ENCODE measurements at places on chromosomes 3 and 15.
A peak's percentile ranks its signal among the peaks of the same experiment; 100 is the strongest.

DNA sequence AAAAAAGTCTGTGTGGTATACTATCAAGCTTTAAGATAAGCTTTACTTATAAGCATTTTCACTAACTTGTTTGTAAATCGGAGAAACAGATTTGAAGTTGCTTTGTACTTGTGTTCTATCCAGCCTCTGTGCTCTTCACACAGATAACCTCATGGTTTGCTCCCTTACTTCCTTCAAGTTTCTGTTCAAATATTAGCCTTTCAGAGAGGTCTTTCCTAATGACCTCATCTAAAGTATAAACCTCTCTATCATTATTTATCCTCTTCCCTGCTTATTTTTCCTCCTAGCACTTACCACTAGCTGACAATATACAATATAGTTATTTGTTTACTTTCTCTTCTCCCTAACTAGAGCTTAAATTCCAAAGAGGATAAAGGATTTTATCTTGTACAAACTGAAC, 180.0 kb downstream of the CBLB start:
- DNase-seq: no peak

DNA sequence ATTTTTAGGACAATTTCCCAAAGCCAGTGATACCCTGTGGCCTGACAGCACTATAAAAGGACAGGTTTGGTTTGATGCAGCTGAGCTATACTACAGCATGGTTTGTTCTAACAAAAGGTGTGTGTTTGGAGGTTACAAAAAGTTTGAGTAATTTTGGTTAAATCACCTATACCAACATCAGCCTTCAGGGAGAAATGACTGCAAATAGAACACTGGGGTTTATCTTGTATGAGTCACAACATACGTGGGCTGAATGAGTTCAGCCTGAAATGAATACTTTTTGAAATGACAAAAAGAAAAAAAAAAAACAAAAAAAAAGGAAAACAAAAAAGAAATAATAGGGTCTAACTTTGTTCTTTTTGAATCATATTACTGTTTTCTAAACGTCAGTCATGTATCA, 345.7 kb downstream of the CNTN3 start:
- DNase-seq: no peak

DNA sequence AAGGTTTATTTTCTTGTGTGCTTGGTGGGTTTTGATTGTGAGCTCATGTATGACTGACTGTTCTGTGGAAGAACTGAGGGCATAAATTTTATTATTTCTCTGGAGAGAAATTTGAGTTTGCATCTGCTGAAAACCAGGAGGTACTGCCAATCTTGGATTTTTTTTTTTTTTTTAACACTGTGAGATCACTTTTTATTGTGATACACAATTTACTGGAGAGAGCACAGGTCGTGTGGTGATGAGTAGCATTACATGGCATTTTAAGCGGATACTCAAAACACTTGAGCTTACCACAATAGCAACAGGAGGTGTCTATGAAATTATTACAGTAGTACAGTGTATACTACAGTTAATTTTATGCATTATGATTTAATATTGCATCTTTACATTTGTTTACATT, 237.4 kb downstream of the MFSD1 start:
- no peak for DNase-seq

GRCh38 chr15:80694611-80695098, 455 bp upstream of the ABHD17C start:
- DNase-seq: peak; percentile 8

DNA sequence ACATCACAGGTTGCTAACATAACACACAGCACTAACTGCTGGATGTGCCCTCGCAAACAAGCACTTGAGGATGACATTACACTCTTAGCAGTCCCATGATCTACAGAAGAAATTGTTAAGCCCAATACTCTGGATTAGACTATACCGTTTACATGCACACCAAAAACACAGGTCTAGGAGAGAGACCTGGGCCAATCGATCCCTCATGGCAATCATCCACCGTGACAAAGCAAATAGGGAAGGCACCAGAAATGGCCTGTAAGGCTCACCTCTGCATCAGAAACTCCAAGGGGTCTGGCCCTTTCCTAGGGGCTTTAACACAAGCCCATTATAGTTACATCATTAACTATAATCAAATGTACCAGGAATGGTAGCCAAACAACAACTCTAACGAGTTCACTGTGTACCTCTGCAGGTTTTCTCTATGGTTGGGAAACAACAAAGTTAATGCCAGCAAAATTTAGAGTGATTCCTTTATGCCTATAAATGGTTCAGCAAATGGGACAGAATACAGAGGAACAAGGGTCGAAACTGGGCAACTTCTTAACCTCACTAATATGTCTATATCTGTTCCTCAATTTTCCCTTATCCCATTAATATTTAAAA, 18.5 kb downstream of the TRANK1 start:
- DNase-seq: no peak

DNA sequence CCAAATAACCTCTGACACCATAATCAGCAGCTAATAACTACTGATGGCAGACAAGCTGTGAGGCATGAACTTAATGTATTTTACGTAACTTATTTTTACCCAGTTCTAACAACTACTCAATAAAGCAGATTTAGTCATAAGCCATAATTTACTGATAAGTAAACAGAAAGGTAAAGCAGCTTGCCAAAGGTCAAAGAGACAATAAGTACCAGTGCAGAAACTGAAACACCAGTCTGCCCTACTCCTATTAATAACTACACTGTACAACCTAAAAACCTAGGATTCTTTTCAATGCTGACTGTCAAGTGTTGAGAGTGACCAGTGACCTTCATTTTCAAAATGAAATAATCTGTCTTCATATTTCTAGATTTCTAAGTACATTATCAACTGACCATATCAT, 152.2 kb downstream of the NR2E3 start:
- DNase-seq: no peak

DNA sequence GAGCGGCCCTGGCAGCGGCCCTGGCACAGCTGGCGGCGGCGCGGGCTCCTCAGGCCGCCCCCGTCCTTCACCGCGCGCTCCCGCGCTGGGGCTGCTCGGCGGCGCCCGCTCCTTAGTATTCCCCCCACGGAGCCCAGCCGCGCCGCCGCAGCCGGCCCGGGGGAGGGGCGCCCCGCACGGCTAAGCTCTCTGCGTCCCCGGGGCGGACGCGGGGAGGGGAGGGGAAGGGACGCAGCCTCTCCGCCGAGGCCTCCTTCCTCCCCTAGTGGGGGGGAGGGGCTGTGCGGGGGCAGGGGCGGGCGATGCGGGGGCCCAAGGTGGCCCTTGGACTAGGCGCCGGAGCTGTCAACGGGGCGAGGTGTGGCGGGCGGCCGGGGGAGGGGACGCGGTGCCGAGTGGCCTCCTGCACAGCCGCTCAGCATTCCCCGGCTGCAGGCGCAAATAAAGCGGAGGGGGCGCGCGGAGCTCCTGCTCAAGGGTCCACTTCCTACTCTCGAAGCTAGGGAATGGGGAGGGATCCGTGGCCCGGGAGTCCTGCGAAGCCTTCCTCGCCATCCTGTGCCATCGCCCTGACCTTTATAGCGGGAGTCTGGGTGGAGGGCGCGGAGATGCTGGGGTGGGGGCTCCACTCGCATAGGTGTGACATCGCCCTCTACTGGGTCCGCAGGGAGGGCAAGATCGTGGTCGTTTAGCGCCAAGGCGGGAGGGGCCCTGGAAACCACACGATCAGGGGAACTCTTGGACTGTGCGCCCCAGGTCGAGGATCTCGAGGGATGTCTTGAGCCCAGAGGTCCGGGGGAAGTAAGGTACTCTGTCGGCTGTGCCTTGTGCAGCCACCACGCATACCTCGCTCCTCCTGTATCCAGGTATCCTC, 22.2 kb downstream of the EPHB3 start:
- no peak for DNase-seq

GRCh38 chr3:56886314-56886713, 84.6 kb upstream of the ARHGEF3 start:
- no peak for DNase-seq

DNA sequence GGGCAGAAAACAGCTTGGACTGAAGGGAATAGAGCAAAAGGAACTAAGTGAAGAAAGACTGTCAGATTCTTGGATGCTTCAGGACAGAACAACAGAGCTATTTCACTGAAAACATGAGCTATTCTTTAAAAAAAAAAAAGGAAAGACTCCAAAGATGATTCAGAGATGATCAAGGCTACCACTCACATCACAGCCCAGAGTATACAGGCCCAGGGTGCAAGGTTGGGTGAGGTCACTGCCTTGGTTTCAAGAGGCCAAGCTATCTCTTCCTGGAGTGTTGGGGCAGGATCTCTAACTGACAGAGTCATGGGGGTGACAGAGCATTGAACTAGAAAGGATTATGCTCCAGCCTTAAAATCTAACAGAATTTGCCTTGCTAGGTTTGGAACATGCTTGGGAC, 118.1 kb downstream of the AGBL1 start:
- no peak for DNase-seq

- no peak for DNase-seq
Measured at GRCh38 chr3:188817935-188818269, 353.9 kb upstream of the TPRG1 start.

Data from stimulated activated CD8-positive, alpha-beta memory T cell treated with anti-CD3 and anti-CD28 coated beads, Interleukin-12 subunit alpha, Interleukin-12 subunit beta, amount 100 ng/mL, for 4 hours (primary cell).